Activated T-cell treated with anti-CD3 and anti-CD28 coated beads, Interleukin-2, amount 50 U/mL, for 72 hours (primary cell): ENCODE measurements at places on chromosomes 6 and 20. TPM values are rescaled to one million over a fixed set of nuclear protein-coding genes. Genes with fewer than 3 reads are reported as not detected.

- no peak overlapping the region for H3K4me3 ChIP-seq
- peaks cover 9% of the 10 kb centered on the region for H3K27me3 ChIP-seq
- no peaks in the 10 kb centered on the region for H3K4me1 ChIP-seq
Measured at GRCh38 chr6:56386717-56387116, 139.3 kb upstream of the COL21A1 start.

GRCh38 chr6:166420351-166420750 lies 37.6 kb upstream of the MPC1 start:
- H3K36me3 ChIP-seq: peaks cover 18% of the 10 kb centered on the region
- DNase-seq: no peak
- no peaks in the 10 kb centered on the region for H3K27me3 ChIP-seq
- peaks cover 60% of the 10 kb centered on the region for H3K4me1 ChIP-seq

- no peaks in the 10 kb centered on the region for H3K36me3 ChIP-seq
- H3K4me3 ChIP-seq: no peak overlapping the region
- no peaks in the 10 kb centered on the region for H3K4me1 ChIP-seq
Measured at GRCh38 chr6:116847227-116847626, 18.3 kb upstream of the GPRC6A start.

GRCh38 chr6:137875606-137876005 lies 8.5 kb downstream of the TNFAIP3 start:
- no peak for DNase-seq
- peak overlapping the region; percentile 99 for H3K4me3 ChIP-seq
- peaks cover 70% of the 10 kb centered on the region for H3K4me1 ChIP-seq

NECAB3 gene
- 18.8 TPM for total RNA-seq
